Stimulated activated CD4-positive, alpha-beta T cell treated with anti-CD3 and anti-CD28 coated beads, Interleukin-2, amount 100 ng/mL, for 4 hours (primary cell): ENCODE measurements at places on chromosomes 1 and 21.

DNA sequence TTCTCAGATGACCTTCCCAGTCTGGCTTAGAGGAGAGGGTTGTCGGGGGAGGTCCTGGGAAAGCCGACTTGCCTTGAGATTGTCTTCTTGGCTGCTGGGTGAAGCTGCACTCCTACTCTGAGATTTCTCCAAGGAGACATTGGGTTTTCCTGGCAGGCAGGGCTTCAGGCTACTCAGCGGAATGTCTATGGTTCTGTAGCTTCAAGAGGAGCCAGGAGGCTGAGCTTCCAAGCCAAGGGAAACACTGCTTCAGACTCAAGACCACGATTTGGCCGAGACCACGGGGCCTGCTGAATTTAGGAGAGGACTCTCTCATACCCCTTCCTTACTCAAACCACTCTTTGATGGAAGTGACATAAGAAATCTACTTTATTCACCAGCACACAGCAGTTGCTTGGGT is 67.8 kb downstream of the NTMT2 start:
- no peak for DNase-seq

DNA sequence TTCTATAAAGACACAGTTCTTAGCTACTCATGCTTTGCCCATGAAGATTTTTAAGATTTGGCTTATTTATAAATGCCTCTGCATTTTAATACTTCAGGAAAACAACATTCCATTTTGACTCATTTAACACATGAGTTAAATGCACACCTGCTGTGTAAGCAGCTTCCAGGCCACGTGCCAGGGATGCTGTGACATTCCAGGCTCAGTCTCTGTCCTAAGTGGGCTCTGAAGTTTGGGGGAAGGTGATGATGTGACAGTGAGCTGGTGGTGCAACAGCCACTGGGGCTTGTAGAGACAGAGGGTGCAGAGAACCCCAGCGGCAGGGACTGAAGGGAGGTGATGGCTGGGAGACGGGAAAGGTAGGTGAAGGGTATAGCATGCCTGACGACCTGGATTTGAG is 40.7 kb downstream of the HHAT start:
- no peak for DNase-seq

DNA sequence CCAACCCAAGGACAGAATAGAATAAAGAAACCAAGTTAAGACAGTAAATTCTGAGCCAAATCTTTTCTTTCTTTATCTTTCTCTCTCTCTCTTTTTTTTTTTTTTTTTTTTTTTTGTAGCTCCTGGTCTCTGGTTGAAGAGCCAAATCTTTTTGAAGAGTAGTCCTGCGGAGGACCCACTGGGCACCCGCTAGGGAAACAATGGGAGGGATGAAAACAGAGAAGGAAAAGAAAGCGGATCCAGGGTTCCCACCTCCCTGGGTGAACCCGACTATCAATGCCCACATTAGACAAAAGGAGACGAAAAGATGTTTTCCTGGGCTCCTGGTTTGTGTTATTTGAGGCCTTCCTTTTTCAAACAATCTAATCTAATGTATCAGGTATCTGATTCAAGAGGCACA is 49.8 kb upstream of the FBXO28 start:
- no peak for DNase-seq

DNA sequence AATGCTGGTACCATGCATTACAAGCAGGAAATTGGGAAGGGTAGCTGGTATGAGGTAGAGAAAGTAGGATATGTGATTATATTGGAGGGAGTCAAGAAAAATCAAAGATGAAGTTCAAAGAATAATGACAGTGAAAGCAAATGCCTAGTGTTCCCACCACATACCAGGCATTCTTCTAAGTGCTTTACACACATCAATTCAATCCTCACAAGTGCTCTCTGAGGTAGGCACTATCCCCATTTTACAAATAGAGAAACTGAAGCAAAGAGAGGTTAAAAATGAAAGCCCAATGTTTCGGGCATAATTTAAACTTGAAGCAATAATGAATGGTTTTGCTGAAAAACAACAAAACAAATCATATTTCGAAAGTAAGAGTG is 40.1 kb upstream of the MCOLN3 start:
- no peak for DNase-seq

GRCh38 chr1:219805191-219805590 is 123.2 kb downstream of the SLC30A10 start:
- no peak for DNase-seq

- DNase-seq: peak; percentile 77
Observed at GRCh38 chr1:1778663-1779319, 521 bp upstream of the NADK start.

DNA sequence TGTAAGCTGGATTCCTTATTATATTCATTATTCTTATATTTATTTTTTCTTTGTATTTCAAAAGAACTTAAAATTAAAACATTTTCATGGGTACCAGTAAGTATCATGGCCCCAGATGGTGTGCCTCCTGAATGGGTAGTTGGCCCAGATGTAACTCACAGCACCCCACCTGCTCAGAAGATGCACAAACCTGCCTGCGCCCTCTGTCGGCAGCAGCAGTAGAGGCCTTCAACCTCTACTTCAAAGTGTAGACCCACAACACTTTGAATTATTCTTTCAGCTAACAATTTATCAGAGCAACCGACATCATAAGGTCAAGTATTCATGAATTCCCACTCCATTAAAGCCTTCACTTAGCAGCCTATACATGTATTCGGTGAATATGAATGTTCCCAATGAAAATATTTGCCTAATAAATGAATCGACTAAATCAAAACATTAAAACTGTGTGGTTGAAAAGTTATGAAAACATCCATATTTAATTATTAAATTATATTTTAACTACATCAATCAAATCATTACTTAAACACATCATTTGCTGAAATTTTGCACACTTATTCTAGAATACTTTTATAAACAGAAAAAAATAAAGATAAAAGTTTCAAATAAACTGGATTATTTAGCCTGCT is 25.4 kb downstream of the PIGM start:
- DNase-seq: peak; percentile 62

DNA sequence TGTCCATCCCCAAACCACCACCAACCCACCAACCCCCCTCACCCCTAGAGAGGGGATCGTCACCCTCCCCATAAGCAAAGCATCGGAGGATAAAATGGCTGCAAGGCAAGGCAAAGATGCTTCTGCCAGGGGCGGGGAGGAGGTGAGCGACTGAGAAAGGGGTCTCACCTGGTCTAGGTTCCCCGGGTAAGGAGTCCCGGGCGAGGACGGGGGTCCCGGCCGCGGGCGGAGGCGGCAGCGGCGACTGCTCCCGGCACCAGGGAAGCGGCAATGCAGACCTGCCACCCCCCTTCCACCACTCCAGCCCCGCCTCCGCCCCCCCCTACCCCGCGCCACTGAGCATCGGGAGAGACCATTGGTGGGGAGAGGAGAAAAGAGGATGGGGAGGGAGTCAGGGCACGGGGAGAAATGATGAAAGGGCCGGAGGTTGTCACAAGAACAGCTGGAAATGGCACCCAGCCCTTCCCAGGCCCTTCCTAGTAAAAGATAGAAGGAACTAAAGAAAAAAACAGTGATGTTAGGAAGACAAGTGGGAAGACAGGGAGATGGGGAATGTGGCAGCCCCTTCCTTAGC is at the start of gene SV2A:
Gene SV2A (minus strand): TSS at position 274 of the 574 bp plus-strand sequence. CDS start 4,004 bp downstream, outside the sequence.
- DNase-seq: no peak

DNA sequence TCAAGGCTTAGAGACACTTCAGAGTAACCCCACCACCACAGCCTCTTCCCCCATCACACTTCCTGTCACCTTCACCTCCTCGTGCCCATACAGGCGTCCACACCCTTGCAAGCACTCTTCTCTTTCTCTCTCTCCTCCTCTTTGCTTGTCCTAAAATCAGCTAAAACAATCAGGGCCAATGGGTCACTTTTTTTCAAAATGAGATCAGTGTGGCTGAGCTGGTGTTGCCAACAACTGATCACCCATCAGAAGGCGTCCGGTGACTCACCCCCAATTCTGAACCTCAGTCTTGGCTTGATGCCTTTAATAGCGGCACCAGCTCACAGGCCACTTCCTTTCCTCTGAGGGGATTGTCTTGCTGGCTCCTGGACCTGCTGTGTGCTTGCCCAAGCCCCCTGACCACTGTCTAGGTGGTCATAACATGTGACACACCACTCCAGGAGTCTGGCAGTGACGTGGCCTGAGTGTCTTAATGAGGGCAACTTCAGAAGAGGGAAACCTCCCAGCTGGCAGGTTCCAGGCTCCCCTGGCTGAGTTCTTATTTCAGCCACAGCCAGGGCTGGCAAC is 1.6 kb downstream of the DRAXIN start:
- no peak for DNase-seq

GRCh38 chr1:47821760-47822159 is 175.4 kb downstream of the TRABD2B start:
- no peak for DNase-seq

DNA sequence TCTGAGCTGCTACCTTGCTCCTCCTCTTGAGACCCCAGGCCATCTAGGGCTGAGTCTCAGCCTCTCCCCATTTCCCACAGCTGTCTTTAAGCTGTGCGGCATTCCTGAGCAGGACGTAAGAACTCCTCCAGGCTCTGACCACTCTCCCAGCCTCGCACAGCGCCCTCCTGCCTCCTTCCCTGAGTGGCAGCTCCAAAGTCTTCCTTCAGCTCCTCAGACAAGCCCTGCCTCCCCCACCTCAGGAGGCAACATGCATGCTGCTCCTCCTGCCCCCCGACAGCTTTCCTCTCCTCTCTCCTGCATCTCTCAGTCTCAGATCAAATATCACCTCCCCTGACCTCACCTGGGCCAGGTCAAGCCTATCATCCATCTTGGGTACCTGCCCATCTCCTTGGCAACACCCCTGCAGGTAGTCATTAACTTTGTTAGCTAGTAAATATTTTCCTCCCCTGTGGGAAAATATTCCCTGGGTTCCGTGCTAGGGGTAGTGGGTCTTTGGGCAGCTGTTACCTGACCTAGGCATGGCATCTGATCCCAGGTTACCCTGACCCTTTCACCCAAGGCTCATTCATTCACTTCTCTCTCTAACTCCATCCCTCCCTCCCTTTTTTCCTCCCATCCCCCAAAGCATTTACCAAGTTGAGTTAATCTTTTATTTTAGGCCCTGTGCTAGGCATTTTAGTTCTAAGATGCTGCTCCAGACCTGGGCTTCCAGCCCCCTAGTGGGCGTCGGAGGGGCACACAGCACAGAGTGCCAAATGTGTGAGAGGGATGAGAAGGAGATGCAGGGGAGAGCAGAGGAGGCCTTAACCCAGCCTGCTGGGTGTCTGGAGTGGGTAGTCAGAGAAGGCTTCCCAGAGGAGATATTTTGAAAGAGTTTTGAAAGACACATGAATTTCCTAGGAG is 419.9 kb downstream of the PTPRU start:
- no peak for DNase-seq
